ENCODE measurements at places on chromosomes 1 and 21. TPM values are rescaled to one million over a fixed set of nuclear protein-coding genes. Genes with fewer than 3 reads are reported as not detected.
A peak's percentile ranks its signal among the peaks of the same experiment; 100 is the strongest.

GRCh38 chr1:53696571-53696970 is 42.4 kb downstream of the GLIS1 start:
- no peaks in the 10 kb centered on the region for H3K27me3 ChIP-seq
- no peak overlapping the region for H3K27ac ChIP-seq

DNA sequence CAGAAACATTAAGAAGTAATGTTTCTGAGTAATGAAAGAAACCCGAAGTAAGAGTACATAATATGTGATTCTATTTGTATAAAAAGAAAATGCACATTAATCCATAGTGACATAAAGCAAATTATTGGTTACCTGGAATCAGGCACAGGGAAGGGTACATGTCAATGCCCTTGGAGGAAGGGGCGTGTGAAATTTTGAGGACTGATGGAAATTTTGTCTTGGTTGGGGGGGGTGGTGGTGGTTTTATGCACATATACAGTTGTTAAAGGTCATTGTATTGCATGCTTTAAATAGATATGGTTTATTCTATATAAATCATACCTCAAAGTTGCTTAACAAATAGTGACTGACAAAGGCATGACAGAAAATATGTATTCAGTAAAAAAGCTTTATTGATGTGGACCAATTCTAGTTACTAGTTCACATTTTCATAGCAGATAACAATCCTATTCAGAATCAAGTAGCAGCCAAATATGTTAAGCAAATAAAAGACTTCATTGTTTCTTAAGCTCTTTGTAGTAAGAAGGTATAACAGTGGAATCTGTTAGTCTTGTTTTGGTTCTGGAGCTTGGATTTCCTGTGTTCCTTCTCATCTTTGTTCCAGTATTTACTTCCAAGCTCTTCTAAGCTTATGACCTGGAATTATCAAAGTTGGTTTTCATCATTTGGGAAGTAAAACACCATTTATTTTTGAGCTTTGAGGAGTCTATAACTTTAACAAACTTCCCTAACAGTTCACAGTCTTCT is 15.1 kb downstream of the BACH1 start:
- DNase-seq: no peak
- H3K27me3 ChIP-seq: no peaks in the 10 kb centered on the region
- H3K4me1 ChIP-seq: no peaks in the 10 kb centered on the region
- H3K4me3 ChIP-seq: no peak overlapping the region
- H3K27ac ChIP-seq: no peak overlapping the region

DNA sequence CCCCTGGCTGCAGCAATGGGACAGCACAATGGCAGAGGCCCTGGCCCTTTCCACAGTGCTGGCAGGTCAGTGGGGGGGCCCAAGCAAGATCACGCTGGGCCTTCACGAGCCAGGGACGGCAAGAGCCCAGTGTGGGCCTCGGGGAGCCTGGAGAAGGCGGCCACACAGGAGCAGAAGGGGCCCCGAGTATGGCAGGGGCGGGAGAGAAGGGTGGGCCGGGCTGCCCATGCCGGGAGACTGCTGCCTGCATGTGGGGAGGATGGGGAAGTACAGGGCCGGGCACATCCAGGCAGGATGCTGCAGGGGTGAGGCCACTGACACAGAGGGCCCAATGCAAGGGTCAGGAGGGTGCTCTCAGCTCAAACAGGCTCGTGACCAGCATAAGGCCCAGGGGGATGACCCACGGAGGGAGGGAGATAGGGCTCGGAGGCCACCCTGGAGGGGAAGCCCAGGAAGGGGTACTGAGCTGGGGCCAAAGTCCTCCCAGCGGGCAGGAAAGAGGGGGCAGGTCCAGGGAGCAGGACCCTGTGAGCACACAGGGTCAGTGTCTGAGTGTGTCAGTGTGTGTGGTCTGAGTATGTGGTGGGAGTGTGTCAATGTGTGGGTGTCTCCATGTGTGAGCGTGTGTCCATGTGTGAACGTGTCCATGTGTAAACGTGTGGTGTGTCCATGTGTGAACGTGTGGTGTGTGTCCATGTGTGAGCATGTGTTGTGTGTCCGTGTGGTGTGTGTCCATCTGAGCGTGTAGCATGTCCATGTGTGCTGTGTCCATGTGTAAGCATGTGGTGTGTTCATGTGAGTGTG is 13.1 kb downstream of the SLC19A1 start:
- H3K36me3 ChIP-seq: peaks cover 44% of the 10 kb centered on the region
- peaks cover 24% of the 10 kb centered on the region for H3K4me1 ChIP-seq
- DNase-seq: peak; percentile 46

- no peak overlapping the region for H3K4me3 ChIP-seq
- no peaks in the 10 kb centered on the region for H3K27me3 ChIP-seq
- no peaks in the 10 kb centered on the region for H3K36me3 ChIP-seq
- no peak for DNase-seq
- no peak overlapping the region for H3K27ac ChIP-seq
- no peaks in the 10 kb centered on the region for H3K4me1 ChIP-seq
Observed at GRCh38 chr1:246450611-246451251, 56.3 kb downstream of the SMYD3 start.

GRCh38 chr1:18440385-18441226 is 40.1 kb upstream of the KLHDC7A start:
- no peaks in the 10 kb centered on the region for H3K27me3 ChIP-seq
- H3K4me1 ChIP-seq: no peaks in the 10 kb centered on the region
- no peak overlapping the region for H3K27ac ChIP-seq
- no peaks in the 10 kb centered on the region for H3K36me3 ChIP-seq

GRCh38 chr21:42381347-42381984 is 14.4 kb downstream of the TMPRSS3 start:
- no peaks in the 10 kb centered on the region for H3K36me3 ChIP-seq
- no peak overlapping the region for H3K4me3 ChIP-seq
- H3K27me3 ChIP-seq: no peaks in the 10 kb centered on the region
- DNase-seq: peak; percentile 60

DNA sequence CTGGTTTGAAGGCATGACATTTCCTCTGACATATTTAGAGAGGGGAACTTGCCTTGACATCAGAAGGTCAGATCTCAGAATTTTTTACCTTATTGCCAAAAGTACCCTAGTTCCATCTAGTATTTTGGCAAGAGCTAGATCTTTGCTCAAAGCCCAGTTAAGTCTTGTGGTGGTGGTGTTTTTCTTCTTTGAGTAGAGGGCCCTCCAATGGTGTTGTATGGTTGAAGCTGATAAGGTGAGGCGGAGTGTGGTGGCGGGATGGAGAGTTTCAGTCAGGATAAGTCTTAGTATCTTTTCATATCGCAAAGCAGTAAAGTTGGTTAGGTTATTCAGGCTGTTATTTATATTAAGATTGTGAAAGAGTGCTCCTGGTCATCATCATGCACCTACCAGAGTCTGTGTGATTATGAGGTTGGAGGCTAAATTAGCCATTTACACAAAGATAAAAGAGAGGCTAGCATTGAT is 20.1 kb upstream of the MACF1 start:
- no peak for DNase-seq
- H3K27me3 ChIP-seq: no peaks in the 10 kb centered on the region

- peaks cover 11% of the 10 kb centered on the region for H3K4me1 ChIP-seq
- H3K36me3 ChIP-seq: peaks cover 18% of the 10 kb centered on the region
- no peak overlapping the region for H3K4me3 ChIP-seq
- no peaks in the 10 kb centered on the region for H3K27me3 ChIP-seq
Observed at GRCh38 chr1:174902531-174903099, 97.1 kb upstream of the CACYBP start.

- no peak overlapping the region for H3K4me3 ChIP-seq
- DNase-seq: no peak
- H3K36me3 ChIP-seq: no peaks in the 10 kb centered on the region
- H3K4me1 ChIP-seq: no peaks in the 10 kb centered on the region
- H3K27ac ChIP-seq: no peak overlapping the region
- no peaks in the 10 kb centered on the region for H3K27me3 ChIP-seq
Observed at GRCh38 chr1:222529916-222530315, 18.0 kb downstream of the HHIPL2 start.

DNA sequence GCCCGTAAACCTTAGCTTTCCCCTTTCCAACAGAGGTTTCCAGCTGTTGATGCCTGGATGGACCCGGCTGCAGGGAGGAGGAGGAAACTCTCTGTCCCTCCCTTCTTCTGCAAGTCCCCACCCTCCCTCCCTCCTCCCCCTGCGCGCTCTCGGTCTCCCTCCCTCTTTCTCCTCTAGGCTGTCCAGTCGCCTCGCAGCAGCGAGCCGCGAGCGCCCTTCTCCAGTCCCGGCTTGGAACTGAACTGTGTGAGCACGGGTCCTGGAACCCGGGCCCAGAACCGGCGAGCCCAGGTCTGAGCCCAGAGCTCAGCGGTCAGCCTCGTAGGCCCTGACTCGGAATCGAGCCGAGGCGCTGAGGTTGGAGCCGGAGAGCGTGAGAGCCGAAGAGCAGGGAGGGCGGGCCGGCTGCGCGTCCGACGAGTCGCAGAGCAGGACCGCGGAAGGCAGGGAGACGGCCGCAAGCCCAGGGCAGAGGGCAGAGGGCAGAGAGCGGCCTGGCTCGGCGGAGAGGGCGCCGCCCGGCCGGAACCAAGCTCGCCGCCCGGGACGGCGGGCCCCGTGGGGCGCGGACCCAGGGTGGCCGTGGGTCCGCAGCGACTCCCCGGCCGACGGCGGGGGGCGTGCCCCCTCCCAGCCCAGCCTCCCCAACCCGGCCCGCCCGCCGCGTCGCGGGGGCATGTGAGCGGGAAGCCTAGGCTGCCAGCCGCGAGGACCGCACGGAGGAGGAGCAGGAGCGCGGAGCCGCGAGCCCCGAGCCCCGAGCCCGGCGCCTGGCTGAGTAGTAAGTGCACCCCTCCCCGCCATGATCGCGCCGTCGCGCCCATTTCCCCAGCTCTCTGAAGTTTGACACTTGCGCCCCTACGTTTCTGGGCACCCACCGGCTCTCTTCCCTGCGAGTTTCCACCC is at the start of gene SOX13:
Gene SOX13 (plus strand): TSS at position 185 of the 906 bp plus-strand sequence. CDS start 39,801 bp downstream, outside the sequence.
- peaks cover 2% of the 10 kb centered on the region for H3K27me3 ChIP-seq
- peak; percentile 93 for DNase-seq
- peaks cover 25% of the 10 kb centered on the region for H3K4me1 ChIP-seq
- H3K4me3 ChIP-seq: peak within 1 kb of the TSS; percentile 87
- H3K36me3 ChIP-seq: no peaks in the 10 kb centered on the region

DNA sequence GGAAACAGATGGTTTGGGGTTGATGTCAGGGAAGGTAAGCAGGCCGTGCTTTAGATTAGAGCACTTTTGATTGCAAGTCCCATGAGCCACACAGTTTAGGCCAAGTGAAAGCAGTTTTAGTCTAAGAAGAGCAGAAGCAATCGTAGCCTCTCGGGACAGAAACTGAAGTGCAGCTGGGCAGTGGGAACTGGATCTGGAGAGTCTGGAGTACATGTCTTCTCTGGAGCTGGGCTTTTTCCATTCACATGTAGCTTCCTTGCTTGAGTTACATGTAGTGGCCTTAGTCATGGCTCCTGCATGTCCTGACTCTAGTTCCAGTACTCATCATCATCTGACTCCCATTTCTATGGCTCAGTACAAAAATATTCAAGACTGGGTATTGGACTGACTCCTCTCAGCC is 16.7 kb downstream of the CAMTA1 start:
- H3K36me3 ChIP-seq: peaks cover under 1% of the 10 kb centered on the region
- H3K4me1 ChIP-seq: peaks cover 7% of the 10 kb centered on the region
- no peaks in the 10 kb centered on the region for H3K27me3 ChIP-seq
- no peak overlapping the region for H3K27ac ChIP-seq
- DNase-seq: no peak

DNA sequence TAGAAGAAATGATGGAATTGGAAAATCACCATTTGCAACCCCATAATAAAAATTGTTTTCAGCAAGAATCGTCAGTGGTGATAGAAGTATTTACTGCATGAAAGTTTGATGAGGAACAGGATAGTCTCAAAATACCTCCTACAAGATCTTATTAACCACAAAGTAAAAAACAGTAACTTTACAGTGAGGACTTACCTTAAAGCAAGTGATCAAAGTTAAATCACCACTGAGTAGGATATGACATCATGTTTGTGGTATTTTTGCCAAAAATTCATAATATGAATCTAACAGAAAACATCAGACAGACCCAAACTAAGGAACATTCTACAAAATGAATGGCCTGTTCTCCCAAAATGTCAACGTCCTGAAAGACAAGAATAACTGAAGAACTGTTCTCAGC is 19.9 kb downstream of the ALDH9A1 start:
- no peaks in the 10 kb centered on the region for H3K27me3 ChIP-seq
- no peak for DNase-seq
- no peak overlapping the region for H3K4me3 ChIP-seq
- no peaks in the 10 kb centered on the region for H3K4me1 ChIP-seq
- no peak overlapping the region for H3K27ac ChIP-seq

DNA sequence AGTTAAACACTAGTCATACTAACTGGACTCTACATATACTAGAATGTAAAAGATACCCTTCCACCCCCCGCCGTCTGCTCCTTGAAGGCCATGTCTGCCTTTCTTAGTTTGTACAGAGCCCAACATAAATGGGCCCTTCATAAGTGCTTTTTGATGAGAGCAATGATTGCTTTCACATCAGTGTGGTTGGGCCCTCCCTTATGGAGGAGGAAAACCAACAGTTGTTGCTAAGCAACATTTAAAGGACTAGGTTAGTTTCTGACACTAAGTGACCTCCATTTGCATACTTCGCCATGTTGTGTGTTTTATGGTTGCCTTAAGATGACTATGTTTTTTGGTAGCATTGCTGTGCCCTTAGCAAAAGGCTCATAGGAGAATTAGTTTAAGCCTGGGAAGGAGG is 182.0 kb upstream of the SGIP1 start:
- H3K27ac ChIP-seq: no peak overlapping the region
- no peaks in the 10 kb centered on the region for H3K4me1 ChIP-seq
- H3K27me3 ChIP-seq: peaks cover 4% of the 10 kb centered on the region
- no peaks in the 10 kb centered on the region for H3K36me3 ChIP-seq
- H3K4me3 ChIP-seq: no peak overlapping the region

The ST6GALNAC5 gene
- polyA plus RNA-seq: 6.1 TPM

The ECE1 gene
- 56.5 TPM for polyA plus RNA-seq

The CYP4Z1 gene
- 0.03 TPM for polyA plus RNA-seq

The TRIM67 gene
- polyA plus RNA-seq: 1.1 TPM

The LCE1F gene
- not detected for polyA plus RNA-seq

The FOXD2 gene
- 1.6 TPM for polyA plus RNA-seq

The EDN2 gene
- 0.51 TPM for polyA plus RNA-seq

The GJA8 gene
- polyA plus RNA-seq: not detected

Measured in large intestine (tissue), 12 donors.